Stimulated activated CD4-positive, alpha-beta T cell treated with anti-CD3 and anti-CD28 coated beads, Interleukin-4, amount 100 ng/mL, for 48 hours (primary cell): ENCODE measurements at places on chromosomes 3 and 15.
A peak's percentile ranks its signal among the peaks of the same experiment; 100 is the strongest.

DNA sequence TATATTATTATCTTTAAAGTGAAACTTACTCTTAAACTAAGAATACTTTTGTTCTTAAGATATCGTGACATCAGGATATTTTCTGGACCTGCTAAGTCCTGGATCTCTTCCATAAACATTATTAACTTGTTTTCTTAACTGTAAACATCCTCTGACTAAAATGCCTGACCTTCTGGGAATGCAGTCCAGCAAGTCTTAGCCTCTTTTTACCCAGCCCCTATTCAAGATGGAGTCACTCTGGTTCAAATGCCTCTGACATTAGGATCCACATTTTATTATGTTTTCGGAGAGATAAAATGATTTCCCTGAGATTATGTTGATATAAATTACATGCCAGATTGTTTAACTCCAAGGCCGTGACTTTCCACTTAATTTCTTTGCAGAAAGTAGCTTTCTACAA is 37.6 kb downstream of the OSTN start:
- DNase-seq, result no peak

- no peak for DNase-seq
Observed at GRCh38 chr3:194326192-194326967, 24.7 kb downstream of the CPN2 start.

DNA sequence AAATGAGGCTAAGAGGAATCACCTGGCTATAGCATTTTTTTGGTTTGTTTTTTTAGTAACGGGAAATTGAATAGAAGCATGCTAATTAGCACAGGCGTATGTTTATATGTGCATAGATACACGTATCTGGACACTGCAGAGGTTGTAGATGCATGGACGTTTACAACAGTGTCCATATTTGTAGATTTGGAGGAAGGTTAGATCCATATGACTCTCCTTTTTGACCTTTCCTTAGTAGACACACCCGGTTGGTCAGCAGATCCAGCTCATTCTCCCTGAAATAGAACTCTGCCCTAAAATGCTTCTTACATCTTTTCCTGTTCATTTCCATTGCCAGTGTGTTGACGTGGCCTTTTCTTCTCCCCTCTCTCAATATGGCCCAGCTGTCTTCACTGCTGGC is 60.1 kb downstream of the SLCO3A1 start:
- DNase-seq, result no peak

DNA sequence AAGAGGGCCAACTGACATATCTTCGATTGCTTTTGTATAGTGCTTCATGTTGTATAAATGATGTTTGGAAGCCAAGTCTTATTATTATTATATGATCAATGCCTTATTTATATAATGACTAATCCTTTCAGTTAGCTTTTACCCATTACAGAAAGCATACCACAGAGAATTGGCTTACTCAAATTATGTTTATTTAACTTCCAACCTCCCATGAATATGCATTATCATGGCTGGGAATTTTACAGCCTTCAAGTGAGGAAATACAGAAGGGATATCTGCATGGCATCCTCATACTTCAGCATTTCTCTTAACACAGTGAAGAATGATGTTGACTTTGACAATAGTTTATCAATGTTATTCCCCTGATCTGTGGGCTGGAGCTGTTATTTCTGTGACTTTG is 225.9 kb upstream of the GAP43 start:
- DNase-seq, result no peak

- no peak for DNase-seq
Observed at GRCh38 chr15:65651831-65652749, 30.4 kb downstream of the SLC24A1 start.

DNA sequence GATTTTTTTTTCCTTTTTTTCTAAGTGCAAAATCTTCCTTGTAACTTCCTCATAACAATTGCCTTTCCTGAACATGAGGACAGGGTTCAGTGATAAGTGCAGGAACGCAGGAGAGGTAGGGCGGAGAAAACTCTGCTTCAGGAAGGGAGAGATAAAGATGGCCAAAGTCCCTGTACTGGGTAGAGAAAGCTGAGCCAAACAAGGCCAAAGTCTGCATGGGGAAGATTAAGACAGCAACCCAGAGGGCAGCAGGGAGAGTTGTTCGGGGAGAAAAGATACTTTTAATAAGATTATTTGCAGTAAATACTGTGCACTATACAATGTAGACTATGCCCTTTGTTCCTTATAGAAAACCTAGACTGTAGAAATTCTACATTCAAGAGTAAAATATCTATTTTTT is 55.4 kb upstream of the LRRFIP2 start:
- no peak for DNase-seq

- DNase-seq, result no peak
Observed at GRCh38 chr3:52415800-52416199, 29.1 kb downstream of the SEMA3G start.

DNA sequence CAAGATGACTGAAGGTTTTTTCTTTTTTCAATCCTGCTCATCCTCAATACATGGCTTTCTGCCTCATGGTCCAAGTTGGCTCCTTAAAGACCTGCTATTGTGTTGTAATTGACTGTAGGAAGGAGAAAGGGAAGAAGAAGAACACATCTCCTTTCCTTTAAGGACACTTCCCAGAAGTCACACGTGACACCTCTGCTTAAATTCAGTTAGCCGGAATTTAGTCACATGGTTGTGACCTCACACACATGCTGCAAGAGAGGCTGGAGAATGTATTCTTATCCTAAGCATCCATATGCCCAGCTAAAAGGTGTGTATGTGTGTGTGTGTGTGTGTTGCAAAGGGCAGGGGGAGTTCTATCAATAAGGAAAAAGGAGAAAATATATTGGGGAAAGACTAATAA is 185.8 kb upstream of the IL12A start:
- DNase-seq, result no peak

DNA sequence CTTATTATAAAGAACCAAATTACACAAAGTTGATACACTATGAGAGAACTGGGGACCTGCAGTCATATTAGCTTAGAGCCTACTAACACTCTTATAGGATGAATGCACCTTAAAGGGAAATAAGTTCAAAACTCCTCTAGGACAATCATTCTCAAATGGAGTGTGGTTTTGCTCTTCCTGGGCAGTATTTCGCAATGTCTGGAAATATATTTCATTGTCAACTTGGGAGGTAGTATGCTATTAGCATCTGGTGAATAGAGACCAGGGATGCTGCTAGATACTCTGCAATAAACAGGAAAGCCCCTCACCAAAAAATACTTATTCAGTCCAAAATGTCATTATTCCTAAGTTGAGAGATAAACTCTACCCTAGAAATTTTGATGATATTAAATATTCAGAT is 451.4 kb upstream of the ARPP21 start:
- no peak for DNase-seq

- no peak for DNase-seq
Observed at GRCh38 chr3:13257666-13258065, 162.5 kb downstream of the NUP210 start.

DNA sequence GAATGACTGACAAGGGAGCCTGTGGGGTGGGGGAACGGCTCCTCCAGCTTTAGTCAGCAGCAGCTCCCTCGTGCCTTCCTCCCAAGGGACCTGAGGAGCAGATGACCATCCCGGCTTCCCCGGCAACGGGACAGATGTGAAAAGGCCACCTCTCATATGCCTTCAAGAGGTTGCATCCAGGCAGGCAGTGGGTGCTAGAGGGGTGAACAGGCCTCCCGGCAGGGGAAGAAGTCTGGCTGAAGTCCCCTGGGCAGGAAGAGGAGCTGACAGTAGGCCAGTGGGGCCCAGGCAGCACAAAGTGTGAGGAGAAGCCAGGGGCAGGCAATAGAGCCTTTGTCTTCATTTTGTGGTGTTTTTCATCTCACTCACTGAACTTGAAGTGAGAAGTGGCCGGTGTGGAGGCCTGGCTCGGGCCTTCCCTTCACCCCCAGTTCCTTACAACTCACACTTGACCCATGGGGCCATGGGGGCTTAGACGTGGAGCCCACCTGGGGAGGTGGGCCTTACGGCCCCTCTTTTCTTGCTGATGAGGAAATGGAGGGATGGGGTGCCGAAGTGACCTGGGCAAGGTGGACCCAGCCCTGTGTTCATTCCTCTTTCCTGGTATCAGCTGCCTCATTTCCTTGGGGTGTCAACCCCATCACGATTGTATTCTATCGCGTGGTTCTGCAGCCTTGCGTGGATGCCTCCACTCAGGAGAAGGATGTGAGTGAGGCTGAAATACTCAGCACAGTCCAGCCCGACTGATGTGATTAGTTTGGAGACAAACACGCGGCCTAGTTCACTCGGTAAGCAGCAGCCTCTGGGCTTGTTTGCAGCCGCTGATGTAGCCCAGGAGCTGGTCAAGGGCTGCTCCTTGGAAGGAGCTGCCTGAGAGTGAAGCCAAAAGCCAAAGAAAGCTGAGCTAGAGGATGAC is 115.5 kb upstream of the ALDH1A3 start:
- DNase-seq, result no peak

- DNase-seq, result no peak
Observed at GRCh38 chr3:70742081-70742480, 429.6 kb upstream of the MDFIC2 start.

- no peak for DNase-seq
Observed at GRCh38 chr3:170734735-170735065, 135.3 kb downstream of the RPL22L1 start.

GRCh38 chr3:193593668-193594030 is 641 bp downstream of the OPA1 start:
- DNase-seq, result peak; percentile 19

- DNase-seq, result no peak
Observed at GRCh38 chr15:69701198-69701597, 248.6 kb downstream of the RPLP1 start.

GRCh38 chr3:109943181-109943580 is 605.8 kb upstream of the DPPA4 start:
- no peak for DNase-seq

DNA sequence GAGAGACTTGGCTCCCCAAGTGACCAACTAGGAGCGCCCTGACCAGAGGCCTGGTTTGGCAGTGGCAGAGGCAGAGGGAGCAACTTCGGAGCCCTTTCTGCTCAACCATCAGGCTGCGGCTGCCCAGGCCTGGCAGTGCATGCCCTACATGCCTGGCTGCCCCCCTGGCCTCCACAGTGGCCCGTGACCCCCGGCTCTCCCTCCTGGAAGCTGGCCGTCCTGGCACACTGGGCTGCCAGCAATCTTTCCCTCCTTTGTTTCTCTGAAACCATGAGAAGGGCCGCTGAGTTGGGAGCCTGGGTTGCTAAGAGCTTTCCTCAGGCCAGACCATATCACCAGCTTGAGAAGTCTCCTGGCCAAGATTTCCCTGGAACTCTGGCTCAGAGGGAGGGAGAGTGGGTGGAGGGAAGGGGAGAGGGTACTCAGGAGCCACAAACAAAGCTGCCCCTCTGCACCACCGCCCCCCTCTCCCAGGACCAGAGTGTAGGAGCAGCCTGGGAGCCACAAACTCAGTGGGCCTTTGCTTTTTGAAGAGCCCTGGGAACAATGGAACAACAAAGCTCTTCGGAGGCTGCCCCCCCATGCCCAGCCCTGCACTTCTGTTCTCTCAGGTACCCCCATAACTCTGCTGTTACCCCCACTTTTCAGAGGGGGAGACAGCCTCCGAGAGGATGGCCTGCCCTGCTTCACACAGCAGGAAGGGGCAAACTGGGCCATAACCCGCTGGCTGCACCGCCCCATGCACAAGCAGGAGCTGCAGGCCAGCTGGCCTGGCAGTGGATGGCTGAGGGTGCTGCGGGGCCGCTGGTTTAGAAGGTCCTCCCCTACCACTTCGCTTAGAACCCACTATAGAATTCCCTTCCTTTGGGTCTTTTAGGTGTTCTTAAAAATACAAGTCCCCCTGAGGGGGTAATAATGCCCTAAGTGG is 11.3 kb downstream of the CORO2B start:
- no peak for DNase-seq

DNA sequence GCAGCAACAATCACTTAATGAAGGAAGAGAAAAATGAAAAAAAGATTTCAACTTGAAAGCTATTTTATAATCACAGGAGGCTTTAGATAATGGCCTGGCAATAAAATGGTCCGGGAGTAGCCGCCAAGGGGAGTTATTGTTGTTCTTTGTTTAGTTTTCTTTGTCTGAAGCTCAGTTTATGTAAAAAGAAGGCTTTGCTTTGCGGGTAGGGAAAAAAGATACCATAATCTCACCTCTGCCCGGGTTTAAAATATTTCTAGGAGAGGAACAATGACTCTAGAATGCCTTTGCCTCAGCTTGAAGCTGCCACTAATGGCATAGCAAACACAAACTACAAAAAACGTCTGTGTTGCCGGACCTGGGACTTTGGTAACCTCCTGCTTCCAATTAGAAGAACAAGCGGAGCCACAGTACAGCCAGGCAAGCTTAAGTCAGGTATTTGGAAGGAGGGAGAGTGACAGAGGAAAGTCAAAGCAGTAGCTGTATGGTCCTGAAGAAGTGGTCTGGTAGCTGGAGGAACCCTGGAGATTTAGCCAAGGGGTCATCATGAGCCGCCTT is 764.5 kb downstream of the TUSC7 start:
- DNase-seq, result no peak

- DNase-seq, result no peak
Observed at GRCh38 chr15:25954398-25954797, 91.3 kb upstream of the ATP10A start.

DNA sequence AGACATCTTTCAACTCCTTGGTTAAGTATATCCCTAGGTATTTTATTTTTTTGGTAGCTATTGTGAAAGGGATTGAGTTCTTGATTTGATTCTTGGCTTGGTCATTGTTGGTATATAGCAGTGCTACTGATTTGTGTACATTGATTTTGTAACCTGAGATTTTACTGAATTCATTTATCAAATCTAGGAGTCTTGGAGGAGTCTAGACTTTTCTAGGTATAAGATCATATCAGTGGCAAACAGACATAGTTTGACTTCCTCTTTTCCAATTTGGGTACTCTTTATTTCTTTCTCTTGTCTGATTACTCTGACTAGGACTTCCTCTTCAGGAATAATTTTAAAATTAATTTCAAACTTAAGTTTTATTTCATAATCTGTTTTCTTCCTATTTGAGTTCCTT is 125.2 kb downstream of the OCA2 start:
- DNase-seq, result no peak

- DNase-seq, result no peak
Observed at GRCh38 chr3:141410408-141410807, 42.1 kb downstream of the ZBTB38 start.

DNA sequence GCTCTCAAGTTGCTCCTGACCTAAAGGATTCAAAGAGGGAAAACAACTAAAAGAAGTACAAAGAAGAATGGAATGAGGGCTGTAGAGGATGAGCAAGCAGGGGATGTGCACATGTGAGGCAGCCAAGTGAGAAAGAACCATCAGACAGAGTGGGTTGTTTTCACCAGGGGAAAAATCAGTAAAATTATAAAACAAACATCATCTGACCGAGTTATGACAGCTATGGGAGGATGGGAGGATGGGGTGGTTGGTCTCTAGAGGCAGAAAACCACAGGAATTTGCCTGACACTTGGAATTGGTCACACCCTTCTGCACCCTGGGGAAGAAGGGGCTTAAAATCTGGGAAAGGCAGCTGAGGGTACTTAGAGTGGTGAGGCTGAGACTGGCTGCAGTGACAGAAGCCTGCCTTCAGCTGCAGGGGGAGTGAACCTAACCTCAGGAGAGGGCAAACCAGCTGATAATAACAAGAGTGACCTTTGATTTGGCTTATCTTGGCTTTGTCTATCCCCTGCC is 10.1 kb downstream of the ARHGAP31 start:
- DNase-seq, result no peak

- DNase-seq, result no peak
Observed at GRCh38 chr15:71601038-71601834, 209.1 kb upstream of the NR2E3 start.
